ENCODE measurements at places on chromosomes 4 and X.

- no peak for ATAC-seq
Measured at GRCh38 chrX:148382983-148383382, 117.4 kb upstream of the AFF2 start.

- ATAC-seq = no peak
Measured at GRCh38 chrX:29890004-29890403, 325.4 kb upstream of the MAGEB2 start.

DNA sequence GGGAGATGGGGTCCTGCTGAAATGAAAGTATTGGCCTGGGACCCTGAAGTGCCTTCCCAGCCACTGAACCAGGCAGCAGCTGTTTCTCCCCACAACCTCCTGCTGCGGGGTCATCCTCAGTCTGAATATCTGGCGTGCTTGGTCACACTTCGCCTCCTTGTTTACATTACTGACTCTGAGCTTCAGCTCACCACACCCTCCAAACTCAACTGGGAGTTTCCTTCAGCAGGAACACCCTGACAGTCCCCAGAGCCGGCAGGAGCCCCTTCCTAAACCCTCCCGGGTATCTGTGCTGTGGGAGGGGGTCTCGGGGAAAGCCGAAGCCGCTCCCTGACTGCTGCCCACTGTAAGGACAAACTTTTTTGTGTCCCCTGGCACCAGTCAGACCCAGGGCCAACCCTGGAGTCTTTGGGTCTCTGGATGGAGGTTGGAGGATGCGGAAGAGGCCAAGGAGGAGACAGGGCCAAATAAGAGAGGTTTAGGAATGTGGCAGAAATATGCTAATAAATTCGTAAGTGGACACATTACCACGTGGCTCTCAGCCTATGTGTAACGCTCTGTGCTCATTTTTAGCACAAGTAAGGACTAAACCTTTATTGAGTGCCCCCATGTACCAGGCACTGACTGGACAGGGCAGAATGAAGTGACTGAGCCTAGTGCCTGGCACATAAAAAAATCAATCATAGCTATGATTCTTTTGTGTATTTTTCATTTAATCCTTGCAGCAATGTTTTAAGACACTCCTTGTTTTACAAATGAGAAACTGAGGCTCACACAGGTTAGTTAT lies 20.7 kb downstream of the FHDC1 start:
- ATAC-seq = no peak

DNA sequence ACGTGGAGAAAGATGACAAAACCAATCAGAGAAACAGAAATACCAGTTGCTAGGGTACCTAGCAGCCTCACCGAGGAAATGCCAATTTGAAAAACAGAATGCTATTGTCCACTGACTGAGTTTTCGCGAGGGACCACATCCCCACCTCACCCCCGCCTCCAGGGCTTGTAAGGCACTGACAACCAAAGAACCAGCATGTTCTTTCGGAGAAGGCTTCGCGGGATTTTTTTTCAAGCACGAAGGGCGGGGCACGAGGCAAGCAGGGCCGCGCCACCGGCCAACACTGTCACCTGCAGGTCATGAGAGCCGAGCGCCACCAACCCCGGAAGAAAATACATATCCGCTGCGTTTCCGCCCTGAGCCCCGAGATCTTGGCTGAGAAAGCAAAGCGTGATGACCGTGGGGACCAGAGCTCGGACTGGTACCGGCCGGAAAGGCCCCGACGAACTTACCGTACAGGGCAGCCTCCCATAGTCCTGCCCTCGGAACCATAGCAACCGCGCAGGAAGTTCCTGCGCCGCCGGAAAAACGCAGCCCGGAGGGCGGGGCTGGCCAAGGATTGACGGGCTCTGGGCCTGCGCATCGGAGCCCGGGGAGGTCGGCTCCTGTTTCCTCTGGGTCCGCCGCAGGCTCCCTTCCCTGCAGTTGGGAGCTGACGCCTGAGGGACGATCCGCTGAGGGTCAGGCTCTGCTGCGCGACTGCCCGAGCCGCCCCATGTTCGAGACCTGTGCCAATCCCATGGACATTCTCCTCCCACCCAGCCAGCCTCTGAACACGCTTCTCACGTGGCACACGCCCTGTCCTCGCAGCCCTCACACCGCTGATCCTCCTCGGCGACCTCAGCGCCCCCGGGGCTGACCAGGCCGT lies 59.2 kb upstream of the PAGE5 start:
- peak; percentile 95 for ATAC-seq
